Daoy (cell line): ENCODE measurements at places on chromosomes 6 and 20.

- no peak for DNase-seq
These were observed 4.7 kb downstream of the NPEPL1 start for GRCh38 chr20:58697201-58697866.

GRCh38 chr6:45115696-45116095 is 212.4 kb upstream of the RUNX2 start:
- peak; percentile 23 for DNase-seq

- no peak for DNase-seq
These were observed 1.7 kb upstream of the HDDC2 start for GRCh38 chr6:125303512-125303854.

GRCh38 chr6:16249971-16250370 is 11.6 kb downstream of the GMPR start:
- DNase-seq = no peak

DNA sequence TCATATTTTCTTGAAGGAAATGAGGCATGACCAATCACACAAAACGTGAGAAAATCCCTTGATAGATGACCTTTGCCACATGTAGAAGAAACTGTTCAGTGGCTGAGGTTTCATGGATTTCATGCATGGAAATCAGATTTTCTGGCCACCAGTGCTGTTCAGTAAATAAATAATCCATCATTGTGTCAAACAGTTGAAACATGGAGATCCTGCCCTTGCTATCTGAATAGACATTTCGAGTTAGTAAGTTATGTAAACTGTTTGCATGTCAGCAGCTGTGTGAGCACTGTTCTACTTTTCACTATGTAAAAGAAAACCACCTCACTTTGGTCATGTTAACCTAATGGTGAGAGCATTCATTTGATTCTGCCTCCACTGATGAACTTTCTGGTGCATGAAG is 793.9 kb upstream of the EPHA7 start:
- no peak for DNase-seq

DNA sequence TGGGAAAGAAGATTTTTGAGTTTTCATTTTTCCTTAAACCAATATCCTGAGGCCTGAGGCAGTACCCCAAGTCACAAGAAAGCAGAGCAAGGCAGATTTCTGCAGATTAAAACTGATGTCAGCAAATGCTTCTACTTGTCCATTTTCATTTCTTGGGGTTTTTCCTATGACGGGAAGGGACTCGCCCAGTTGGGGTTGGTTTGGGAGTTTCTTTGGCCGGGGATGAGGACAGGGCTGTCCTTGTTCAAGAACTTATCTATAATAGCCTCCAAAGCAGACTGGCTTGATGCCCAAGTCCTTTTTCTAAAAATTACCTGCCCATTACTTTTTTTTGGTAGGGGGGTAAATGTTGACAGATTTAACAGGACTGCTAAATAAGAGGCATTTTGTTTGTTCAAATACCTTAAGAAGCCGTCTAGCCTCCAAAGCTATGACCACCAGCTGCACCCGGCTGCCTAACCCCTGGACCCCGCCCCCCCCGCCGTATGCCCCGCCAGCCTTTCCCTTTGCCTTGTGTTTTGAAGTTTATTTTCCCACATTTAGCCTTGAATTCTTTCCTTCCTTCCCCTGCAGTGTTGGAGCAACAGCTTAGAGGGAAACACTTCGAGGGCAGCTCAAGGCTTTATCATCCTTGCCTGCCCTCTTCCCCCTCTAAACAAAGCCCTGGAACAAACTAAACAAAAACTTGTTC is 2.5 kb downstream of the KCNK5 start:
- no peak for DNase-seq
